ENCODE measurements at places on chromosomes 3 and 15. TPM values are rescaled to one million over a fixed set of nuclear protein-coding genes. Genes with fewer than 3 reads are reported as not detected.

- no peaks in the 10 kb centered on the region for H3K4me1 ChIP-seq
- H3K27me3 ChIP-seq = peaks cover 18% of the 10 kb centered on the region
- no peak for DNase-seq
- no peaks in the 10 kb centered on the region for H3K36me3 ChIP-seq
Measured at GRCh38 chr3:12041446-12042041, 37.4 kb downstream of the SYN2 start.

- H3K4me3 ChIP-seq = no peak overlapping the region
- peaks cover 100% of the 10 kb centered on the region for H3K27me3 ChIP-seq
- H3K4me1 ChIP-seq = peaks cover 44% of the 10 kb centered on the region
- no peaks in the 10 kb centered on the region for H3K36me3 ChIP-seq
Measured at GRCh38 chr3:27719314-27720003, 2.7 kb downstream of the EOMES start.

GRCh38 chr15:98881526-98882520, 125.8 kb downstream of the PGPEP1L start:
- H3K4me1 ChIP-seq = peaks cover 18% of the 10 kb centered on the region
- DNase-seq = no peak
- no peak overlapping the region for H3K4me3 ChIP-seq
- H3K36me3 ChIP-seq = no peaks in the 10 kb centered on the region

DNA sequence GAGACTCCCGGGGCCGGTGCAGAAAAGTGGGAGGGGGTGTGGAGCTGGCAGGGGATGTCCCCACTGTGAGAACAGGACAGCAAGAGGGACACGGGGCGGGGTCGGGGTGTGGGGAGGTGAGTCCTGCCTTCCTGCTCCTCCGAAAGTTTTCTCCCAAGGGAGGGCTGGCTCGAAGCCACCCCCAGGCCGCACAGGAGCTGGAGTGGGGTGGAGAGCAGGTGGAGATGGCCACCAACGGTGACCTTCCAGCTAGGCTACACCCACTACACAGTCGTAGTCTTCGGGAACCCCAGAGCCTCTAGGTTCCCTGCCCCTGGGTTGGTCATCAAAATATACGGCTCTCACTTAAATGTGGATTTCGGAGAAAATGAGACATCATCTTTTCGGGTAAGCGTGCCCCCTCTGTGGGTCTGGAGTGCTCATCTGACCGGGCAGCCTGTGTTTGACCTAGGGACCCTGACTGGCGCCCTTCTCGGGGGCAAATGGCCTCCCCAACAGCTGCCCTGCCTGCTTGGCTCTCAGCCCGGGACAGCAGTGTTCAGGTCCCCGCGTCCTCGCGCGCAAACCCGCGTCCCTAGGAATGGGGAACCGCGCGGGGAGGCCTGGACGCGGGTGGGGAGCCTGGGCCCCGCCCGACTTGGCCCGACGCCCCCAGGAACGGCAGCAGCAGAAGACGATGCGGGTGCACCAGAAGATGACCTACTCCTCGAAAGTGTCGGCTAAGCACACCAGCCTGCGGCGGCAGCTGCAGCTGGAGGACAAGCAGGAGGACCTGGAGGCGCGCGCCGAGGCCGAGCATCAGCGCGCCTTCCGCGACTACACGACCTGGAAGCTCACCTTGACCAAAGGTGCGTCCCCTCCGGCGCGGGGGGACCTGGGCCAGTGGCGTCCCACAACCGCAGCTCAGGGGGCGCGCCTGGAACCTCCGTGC, 21.2 kb downstream of the CFAP100 start:
- H3K4me3 ChIP-seq = no peak overlapping the region
- H3K4me1 ChIP-seq = no peaks in the 10 kb centered on the region
- no peak overlapping the region for H3K27ac ChIP-seq
- peaks cover 48% of the 10 kb centered on the region for H3K27me3 ChIP-seq

DNA sequence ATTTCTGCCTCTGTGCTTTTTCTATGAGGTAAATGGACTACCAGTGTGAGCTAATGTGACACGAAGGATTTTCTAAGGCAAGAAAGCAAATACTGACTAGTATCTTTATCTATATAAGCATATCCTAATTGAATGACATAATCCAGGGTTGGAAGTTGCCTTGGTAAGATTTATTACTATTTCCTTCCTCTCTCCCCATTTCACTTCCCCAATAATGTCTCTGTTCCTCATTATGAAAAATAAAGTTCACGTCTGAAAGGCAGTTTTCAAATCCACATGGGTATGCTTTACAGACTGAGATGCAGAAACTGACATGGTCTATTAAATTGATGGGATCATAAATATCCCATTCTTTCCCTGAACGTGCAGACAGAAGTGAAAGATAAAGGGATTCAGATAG, 86.0 kb downstream of the DTWD1 start:
- no peak overlapping the region for H3K4me3 ChIP-seq
- no peaks in the 10 kb centered on the region for H3K4me1 ChIP-seq
- no peaks in the 10 kb centered on the region for H3K27me3 ChIP-seq
- H3K27ac ChIP-seq = no peak overlapping the region

- no peak within 1 kb of the TSS for H3K4me3 ChIP-seq
- no peak within 1 kb of the TSS for H3K27ac ChIP-seq
Measured at GRCh38 chr3:108822123-108822897, at the start of gene TRAT1. TSS of gene TRAT1 (plus strand) at chr3:108822786. CDS start at chr3:108822928, 142 bp downstream.

GRCh38 chr3:12585970-12586369, 29.1 kb downstream of the MKRN2 start:
- no peaks in the 10 kb centered on the region for H3K4me1 ChIP-seq
- DNase-seq = no peak

- H3K27me3 ChIP-seq = no peaks in the 10 kb centered on the region
- H3K4me1 ChIP-seq = no peaks in the 10 kb centered on the region
- no peak for DNase-seq
- no peaks in the 10 kb centered on the region for H3K36me3 ChIP-seq
Measured at GRCh38 chr3:111885578-111885977, 26.5 kb downstream of the PHLDB2 start.

DNA sequence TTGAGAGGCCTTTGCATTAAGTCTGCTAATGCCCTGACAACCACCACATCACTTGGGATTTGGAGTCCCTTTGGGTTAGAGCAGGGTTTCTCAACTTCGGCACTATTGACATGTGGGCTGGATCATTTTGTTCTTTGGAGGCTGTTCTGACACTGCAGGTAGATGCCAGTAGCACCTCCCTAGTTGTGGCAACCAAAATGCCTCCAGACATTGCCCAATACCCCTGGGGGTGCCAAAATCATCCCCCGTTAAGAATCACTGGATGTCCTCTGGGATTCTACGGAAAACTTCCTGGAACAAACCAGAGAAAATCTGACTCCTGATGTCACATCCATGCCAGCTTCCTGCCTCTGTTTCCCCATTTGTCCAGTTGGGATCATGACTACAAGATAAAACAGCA, 37.2 kb upstream of the BLM start:
- DNase-seq = no peak
- no peaks in the 10 kb centered on the region for H3K36me3 ChIP-seq
- H3K27me3 ChIP-seq = no peaks in the 10 kb centered on the region
- H3K27ac ChIP-seq = peak overlapping the region; percentile 33
- H3K4me3 ChIP-seq = no peak overlapping the region

- H3K4me1 ChIP-seq = peaks cover 6% of the 10 kb centered on the region
- DNase-seq = no peak
- H3K27me3 ChIP-seq = no peaks in the 10 kb centered on the region
Measured at GRCh38 chr3:122519693-122520092, 5.0 kb upstream of the KPNA1 start.

GRCh38 chr3:3509665-3510064, 289.6 kb upstream of the LRRN1 start:
- H3K4me3 ChIP-seq = no peak overlapping the region
- no peaks in the 10 kb centered on the region for H3K27me3 ChIP-seq
- no peak overlapping the region for H3K27ac ChIP-seq

DNA sequence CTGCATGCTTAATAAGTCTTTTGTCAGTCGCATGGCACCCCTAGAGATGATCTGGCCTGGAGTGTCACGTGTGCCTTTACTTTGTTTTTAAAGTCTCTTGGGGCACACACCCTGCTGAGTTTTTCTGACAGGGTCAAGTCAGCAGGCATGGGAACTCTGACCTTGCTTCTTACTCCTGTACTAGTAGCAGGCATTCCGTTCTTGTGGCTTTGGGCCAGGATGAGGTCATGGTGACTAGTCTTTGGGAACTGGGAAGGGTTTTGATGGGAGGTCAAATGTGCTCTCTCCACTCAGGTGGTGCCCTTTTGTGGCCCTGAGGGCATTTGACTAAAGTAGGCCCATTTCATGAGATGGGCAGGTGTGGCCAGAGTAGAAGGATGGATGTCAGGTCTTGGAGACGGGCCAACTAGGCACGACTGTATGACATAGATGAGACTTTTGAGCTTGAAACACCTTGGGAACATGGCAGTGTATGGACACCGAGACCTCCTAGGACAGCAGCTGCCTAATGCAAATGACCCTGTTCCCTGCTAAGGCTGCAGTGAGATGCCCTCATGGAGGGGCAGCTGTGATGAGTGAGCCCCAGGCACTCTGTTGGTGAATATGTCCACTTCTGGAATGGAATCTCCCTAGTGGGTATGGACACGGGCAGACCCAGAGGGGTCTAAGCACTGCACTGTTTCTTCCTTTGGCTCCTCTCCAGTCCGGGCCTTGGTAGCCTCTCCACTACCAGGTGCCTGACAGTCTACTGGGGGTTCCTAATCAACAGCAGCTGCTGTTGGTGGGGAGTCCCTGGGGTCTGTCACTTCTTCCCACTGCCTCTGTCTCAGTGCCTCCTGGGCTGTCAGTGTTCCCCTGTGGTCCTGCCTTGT, 16.4 kb downstream of the SRPRB start:
- no peak overlapping the region for H3K4me3 ChIP-seq
- no peaks in the 10 kb centered on the region for H3K27me3 ChIP-seq
- peaks cover 23% of the 10 kb centered on the region for H3K36me3 ChIP-seq
- no peaks in the 10 kb centered on the region for H3K4me1 ChIP-seq

- DNase-seq = no peak
- H3K4me1 ChIP-seq = no peaks in the 10 kb centered on the region
- no peaks in the 10 kb centered on the region for H3K27me3 ChIP-seq
- H3K4me3 ChIP-seq = no peak overlapping the region
Measured at GRCh38 chr3:18734309-18734708, 309.2 kb upstream of the SATB1 start.

DNA sequence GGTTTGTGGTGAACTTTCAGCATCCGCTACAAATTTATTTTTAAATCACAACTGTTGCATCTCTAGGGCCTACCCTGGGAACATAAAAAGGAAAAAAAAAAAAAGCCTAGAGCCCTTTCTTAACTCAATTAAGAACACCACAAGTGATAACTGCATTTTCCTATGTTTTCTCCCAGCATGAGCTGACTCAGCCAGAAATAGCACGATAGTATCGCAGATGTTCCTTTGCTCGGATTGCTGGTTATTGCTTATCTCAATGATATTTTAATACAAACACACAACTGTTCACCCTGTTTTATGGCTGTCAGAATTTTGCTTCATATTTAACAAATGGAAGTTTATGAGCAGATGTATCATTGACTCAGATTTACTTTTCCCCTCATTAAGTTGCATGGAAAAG, 251.8 kb upstream of the SUCLG2 start:
- no peaks in the 10 kb centered on the region for H3K36me3 ChIP-seq
- no peaks in the 10 kb centered on the region for H3K27me3 ChIP-seq
- H3K4me1 ChIP-seq = no peaks in the 10 kb centered on the region
- no peak overlapping the region for H3K27ac ChIP-seq

- no peak overlapping the region for H3K27ac ChIP-seq
- peaks cover 22% of the 10 kb centered on the region for H3K27me3 ChIP-seq
- no peak overlapping the region for H3K4me3 ChIP-seq
- no peaks in the 10 kb centered on the region for H3K36me3 ChIP-seq
- DNase-seq = no peak
Measured at GRCh38 chr15:74276560-74276959, 40.4 kb downstream of the CCDC33 start.

DNA sequence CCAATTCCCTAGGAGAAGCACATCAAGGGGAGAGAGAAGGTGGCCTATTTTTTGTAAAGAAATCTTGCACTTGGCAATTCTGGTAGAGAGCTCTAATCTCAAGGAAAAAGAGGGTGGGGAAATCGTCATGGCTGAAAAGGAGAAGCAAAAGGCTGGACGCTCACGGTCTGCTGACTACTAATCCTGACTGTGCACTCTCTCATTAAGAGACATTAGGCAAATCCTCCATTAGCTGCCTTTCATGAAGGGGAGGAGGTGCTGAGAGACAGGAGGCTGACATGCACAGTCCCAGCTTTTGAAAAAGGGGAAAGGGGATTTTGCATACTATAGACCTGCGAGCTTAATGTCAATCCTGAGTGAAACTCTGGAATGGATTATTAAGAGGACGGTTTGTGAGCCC, 170.0 kb downstream of the NR2F2 start:
- no peak overlapping the region for H3K27ac ChIP-seq
- DNase-seq = no peak
- H3K27me3 ChIP-seq = no peaks in the 10 kb centered on the region
- H3K36me3 ChIP-seq = no peaks in the 10 kb centered on the region
- no peak overlapping the region for H3K4me3 ChIP-seq

DNA sequence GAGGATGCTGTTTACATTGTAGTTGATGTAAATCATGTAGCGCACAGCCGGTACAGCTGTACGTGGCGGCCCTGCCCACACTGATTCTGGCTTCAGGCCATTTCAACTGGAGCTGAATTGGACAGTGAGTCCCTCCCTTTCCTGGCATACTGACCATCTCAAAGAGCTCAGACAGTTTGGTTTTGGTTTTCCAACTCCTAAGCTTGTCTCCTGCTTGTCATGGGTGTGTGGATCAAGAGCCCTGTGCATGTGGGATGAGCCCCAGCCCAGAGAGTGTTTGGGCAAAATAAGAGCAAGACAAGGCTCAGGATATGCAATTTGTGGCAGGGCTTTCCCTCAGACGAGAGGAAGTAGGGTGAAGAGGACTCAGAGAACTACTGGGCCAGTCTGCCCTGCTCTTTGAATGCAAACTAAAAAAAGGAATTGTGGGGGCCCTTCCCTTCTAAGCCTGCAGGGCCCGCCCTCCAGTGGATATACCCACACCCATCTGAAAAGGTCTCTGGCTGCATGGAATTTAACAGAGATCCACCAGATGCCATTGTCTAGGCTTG, 13.3 kb downstream of the ITGA11 start:
- no peak overlapping the region for H3K4me3 ChIP-seq
- no peaks in the 10 kb centered on the region for H3K27me3 ChIP-seq
- DNase-seq = peak; percentile 65
- peak overlapping the region; percentile 44 for H3K27ac ChIP-seq

GRCh38 chr15:89972085-89972484, 29.0 kb upstream of the ZNF710 start:
- H3K4me3 ChIP-seq = no peak overlapping the region
- DNase-seq = no peak
- H3K4me1 ChIP-seq = no peaks in the 10 kb centered on the region
- H3K36me3 ChIP-seq = no peaks in the 10 kb centered on the region

The VEPH1 gene
- total RNA-seq = 0.20 TPM

The CTNNB1 gene
- 349 TPM for total RNA-seq

The VWA5B2 gene
- 1.4 TPM for total RNA-seq

The THPO gene
- not detected for total RNA-seq

The ZDHHC19 gene
- total RNA-seq = not detected

The PCOLCE2 gene
- total RNA-seq = 9.1 TPM

The UACA gene
- total RNA-seq = 19.5 TPM

The ACKR4 gene
- total RNA-seq = not detected

The PPM1L gene
- total RNA-seq = 21.9 TPM
